ENCODE measurements at places on chromosomes 6 and 20.

- no peak for DNase-seq
Measured at GRCh38 chr6:6599468-6599873, 11.0 kb downstream of the LY86 start.

- no peak for DNase-seq
Measured at GRCh38 chr20:58612121-58612691, 38.9 kb upstream of the STX16 start.

DNA sequence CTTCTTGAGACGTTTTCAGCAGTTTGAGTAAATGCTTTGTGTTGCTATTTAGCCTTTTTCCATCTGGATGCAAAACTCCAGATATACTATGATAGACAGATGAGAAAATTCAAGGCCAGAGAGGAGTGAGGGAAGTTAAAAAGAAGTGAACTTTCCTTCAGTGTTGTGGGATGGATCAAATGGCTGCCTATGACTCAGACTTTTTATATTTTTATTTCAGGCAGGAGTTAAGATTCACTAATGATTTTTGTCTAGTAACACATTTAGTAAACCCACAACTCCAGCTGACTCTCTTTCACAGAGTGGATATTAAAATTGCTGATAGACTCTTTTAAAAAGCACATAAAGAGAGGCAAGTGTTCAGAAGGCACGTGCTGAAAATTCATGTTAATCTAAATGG is 23.2 kb upstream of the PTCHD4 start:
- no peak for DNase-seq

GRCh38 chr20:62985444-62985778 is 21.4 kb downstream of the BHLHE23 start:
- DNase-seq: no peak
